Central memory CD4-positive, alpha-beta T cell (primary cell): ENCODE measurements at places on chromosomes 4 and X.
A peak's percentile ranks its signal among the peaks of the same experiment; 100 is the strongest.

- no peak for DNase-seq
Observed at GRCh38 chrX:50071494-50071893, 129.3 kb downstream of the AKAP4 start.

DNA sequence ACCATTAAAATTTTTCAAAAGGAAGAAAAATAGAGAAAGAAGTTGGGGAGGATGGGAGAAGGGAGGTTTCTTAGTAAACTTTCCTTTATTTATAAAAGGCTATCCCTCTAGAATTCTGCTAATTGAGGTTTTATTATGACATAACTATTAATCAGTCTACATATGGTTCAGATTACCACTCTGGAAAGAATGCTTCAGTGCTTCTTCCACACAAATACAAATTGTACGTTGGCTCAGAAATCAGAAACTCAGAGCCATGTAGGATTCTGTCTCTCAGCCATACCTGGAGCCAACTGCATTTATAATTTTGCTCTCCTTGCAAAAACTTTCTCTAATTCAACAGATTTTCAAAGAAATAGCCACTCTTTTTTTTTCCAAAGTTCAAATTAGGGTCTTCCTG, 37.1 kb downstream of the SRPX start:
- no peak for DNase-seq

GRCh38 chr4:101790521-101791181, at the start of gene BANK1:
TSS of gene BANK1 (plus strand) at chr4:101790730. CDS start at chr4:101790881, 151 bp downstream.
- DNase-seq = peak; percentile 9

GRCh38 chr4:15945516-15945915, 7.0 kb upstream of the FGFBP1 start:
- no peak for DNase-seq

DNA sequence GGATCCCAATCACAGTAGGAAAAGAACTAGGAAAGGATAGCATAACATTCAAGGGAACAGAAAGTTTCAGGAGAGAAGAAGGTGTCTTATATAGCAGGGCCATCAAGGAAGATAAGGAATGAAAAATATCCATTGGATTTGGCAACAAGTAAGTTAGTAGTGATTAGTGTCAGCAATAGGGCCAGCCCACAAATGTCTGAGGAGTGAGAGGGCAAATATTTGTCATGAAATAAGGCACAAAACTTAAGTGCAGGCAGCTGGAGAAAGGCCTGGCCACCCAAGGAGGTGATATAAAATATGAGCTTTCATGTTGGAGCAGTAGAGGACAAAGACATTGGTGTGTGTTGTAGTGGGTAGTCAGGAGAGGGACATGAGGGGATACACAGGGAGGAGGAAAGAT, 132.1 kb downstream of the COL4A6 start:
- DNase-seq = no peak

DNA sequence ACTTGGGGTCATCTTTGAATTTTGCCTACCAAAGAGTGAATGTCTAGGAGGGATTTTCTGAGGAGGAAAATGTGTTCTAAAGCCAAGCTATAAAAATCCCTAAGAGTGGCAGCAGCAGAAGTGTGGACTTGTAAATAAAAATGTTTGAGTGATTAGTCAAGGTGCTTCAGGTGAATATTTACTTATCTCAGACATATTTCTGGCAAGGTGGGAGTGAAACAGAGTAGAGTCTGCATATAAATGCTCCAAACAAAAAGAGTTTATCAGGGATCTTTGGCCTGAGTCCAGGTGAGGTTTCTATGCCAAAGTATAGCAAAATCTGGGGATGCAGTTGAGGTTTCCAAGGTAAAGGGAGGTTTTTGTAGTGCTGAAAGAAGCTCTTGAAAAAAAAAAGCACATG, 19.7 kb downstream of the CYSLTR1 start:
- DNase-seq = no peak

DNA sequence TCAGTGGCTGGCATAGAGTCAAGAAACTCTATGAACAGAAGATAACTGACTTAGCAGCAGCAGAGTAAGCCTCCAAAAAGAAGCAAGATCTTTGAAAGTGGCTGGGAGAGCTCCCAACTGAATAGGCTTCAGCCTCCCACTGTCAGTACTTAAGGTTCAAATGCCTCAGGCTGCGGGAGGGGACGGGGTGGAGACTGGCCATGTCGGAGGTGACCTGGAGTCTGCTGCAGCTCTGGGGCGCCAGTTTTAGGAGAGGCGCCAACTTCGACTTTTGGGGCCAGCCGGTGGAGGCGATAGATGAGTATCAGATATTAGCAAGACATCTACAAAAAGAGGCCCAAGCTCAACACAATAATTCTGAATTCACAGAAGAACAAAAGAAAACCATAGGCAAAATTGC, 67.3 kb downstream of the TMEM144 start:
- DNase-seq = no peak

DNA sequence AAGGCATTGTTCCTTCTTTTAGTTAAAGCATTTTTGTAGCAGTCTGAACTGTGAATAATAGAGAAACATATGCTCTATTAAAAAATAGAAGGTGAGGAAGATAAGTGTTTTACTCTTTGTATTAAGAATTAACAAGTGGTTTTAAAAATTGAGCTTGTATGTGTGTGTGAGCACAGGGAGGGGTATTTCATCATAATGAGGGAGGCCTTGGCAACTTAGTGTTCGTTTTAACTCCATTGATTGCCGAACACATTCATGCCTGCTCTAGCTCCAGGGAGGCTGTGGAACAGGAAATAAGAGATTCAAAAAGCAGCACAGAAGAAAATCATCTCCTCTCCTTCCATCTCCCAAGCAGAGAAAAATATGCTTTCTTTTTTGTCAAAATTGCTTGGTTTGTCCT, 14.8 kb downstream of the SHROOM3 start:
- no peak for DNase-seq

GRCh38 chr4:173917255-173917960, 366.1 kb downstream of the FBXO8 start:
- no peak for DNase-seq

DNA sequence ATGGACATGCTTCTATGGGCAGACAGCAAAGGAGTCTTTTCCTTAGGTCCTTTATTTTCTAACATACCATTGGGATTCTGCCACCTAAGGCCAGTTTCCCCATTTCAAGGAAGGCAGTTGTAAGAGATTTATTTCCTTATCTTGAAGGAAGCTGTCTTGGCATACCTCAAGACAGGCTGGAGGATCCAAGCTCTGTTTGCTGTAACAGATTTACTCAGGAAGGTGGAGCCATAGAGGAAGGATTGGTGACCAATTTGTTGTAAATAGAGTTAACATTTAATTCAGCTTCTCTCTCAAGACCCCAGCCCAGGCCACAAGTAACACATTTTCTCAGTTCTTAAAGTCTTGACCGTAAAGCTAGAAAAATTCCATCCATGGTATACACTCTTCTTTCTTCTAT, 131.6 kb upstream of the TENM3 start:
- DNase-seq = no peak

DNA sequence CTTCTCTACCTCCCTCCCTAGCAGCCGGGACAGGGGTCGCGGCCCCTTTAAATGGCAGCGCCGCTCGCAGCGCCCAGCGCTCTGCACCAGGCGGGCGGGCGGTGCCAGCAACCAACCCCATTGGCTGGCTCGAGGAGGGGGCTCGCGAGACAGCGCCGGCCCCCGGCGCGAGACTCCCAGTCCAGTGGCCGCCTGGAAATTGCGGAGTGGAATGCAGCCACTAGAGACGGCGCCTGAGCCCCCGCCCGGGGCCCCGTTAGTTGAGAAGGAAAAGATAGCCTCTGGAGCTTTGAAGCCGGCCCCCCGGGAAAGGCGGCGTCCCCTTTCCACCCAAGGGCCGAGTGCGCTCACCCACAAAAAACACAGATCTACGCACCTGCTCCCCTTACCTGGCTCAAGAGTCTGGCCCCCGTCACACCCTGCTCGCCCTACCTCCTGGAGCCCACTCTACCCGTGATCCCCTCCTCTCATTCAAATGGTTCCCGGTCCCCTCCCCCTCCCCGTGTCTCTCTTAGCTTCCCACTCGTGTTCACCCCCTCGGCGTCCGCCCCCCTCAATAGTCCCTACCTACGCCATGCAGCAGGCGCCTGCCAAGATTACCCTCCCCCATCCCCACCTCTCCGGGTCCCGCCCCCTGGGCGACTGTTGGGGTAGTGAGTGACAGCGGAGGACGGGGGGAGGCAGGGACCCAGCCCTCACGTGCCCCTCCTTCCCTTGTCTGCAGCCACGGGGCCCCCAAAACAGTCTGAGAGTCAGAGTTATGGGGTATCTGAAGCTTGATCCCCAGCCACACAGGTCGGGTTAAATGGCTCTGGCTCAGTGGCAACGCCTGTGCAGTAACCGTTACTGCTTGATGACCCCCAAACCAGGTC, at the start of gene ZMYM3:
Gene ZMYM3 (minus strand): TSS at position 49 of the 872 bp plus-strand sequence. CDS start 885 bp downstream, outside the sequence.
- DNase-seq = peak; percentile 75

DNA sequence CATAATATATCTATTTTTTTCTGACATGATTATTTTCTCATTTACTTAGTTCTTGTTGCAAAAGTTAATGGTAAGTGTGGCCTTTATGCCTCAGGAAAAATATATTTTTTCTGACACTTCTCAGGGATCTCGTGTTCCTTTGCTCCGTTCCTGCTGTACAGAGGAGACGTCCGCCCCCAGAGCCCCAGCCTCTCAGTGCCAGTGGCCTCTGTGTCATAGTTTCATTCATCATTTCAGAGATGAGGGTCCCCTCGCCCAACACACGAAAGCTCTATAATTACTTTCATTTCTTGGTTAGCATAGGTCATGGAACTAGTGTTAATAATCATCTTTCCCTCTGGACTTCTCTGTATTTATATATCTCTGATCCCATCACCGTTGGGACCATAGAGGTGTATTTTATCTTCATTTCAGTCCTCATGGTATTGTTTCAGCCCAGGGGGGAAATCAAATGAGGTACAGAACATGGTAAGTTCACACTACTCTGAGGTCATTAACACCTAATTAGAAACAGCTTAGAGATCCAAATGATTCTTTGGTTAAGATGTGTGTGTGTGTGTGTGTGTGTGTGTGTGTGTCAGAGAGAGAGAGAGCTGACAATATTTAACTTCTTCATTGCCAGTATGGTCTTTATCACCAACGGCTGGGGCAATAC, 631.1 kb upstream of the TENM3 start:
- no peak for DNase-seq

DNA sequence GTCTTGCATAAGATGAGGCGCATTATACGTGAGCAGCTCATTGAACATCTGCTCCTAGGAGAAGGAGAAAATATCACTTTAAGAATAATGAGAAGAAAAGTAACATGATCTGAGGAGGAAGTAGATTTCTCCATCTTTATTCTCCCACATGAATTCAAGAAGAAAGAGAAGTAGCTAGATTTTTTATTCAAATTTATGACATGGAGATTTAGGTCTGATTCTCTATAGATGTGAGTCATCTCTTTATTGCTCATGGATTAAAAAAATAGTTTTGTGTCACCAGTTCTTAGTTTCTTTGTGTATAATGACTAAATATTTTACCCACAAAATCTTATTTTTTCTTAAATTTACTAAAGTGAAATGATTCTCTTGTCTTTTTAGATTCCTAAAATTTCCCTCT, 40.4 kb downstream of the HPGDS start:
- no peak for DNase-seq

DNA sequence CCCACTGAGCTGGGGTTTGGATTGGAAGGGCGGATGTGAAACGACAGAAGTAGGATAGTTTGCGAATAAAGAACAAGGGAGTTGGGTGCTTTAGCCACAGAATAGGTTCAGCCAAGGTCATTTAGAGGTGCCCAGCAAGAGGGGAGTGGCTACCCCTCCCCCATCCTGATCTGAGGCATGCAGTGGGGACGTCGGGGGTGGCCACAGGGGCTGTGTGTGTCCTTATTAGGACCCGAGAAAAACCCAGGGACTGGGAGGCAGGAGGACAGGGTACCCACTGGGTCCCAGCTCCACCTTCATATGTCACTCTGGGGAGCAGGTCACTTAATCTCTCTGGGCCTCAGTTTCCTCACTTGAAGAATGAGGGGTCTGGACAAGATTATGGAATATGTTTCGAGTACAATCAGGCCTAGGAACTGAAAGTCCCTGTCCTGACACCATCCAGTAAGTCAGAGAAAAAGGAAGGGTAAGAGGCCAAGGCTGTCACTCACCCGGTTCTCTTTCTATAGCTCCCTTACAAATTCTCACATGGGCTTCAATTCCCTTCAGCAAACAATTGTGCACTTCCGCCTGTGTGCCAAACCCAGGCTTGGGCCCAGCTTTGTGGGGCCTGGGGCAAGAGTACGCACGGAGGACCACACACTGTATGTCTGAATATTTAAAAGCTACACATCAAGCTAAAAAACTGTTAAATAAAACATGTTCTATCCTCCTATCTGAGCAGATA, 4.2 kb upstream of the NYX start:
- DNase-seq = no peak

- no peak for DNase-seq
Observed at GRCh38 chr4:98630737-98631454, 27.5 kb downstream of the TSPAN5 start.

DNA sequence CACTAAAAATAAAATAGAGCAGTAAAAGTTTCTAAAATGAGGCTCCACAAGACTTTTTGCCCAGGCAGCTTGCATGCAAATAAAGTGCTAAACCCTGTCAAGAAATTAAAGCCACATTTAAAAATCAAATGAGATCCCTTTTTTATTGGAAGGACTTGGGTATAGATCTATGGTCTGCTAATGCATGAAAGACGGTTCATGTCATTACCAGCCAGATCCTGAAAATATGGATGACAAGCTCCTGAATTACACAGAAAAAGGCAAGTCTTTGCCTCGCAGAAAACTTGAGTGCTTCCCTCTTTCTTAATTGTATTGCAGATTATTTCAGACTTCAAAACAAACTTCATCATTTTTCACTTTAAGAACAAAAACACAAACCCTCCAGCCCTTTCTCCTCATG, 169.6 kb downstream of the LDB2 start:
- no peak for DNase-seq

DNA sequence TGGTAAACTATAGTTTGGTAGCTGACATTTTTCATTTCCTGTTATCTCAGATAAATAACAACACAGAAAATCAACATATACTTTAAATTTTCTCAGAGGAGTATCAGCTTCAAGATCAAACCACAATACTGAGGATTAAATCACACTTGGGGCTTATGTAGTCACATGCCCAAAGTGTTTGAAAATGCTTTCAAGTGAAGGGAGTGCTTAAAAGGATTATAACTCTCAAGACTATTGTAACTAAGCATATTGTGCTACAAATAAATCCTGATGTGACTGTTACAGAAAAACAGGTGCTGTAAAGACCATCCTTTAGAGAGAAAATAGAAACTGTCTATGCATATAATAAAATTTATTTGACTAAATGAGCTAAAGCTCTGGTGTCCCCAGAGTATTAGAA, 887.6 kb downstream of the ADGRL3 start:
- no peak for DNase-seq

GRCh38 chr4:181507180-181507835, 735.9 kb upstream of the TENM3 start:
- no peak for DNase-seq

GRCh38 chr4:62410371-62411003, 1210.4 kb downstream of the ADGRL3 start:
- no peak for DNase-seq

- no peak for DNase-seq
Observed at GRCh38 chr4:74054483-74055047, 16.1 kb upstream of the CXCL3 start.
